NCI-H226 (cell line): ENCODE measurements at places on chromosomes 7 and 10.

GRCh38 chr7:99409192-99409572 lies 413 bp downstream of the BUD31 start:
- no peak for DNase-seq

DNA sequence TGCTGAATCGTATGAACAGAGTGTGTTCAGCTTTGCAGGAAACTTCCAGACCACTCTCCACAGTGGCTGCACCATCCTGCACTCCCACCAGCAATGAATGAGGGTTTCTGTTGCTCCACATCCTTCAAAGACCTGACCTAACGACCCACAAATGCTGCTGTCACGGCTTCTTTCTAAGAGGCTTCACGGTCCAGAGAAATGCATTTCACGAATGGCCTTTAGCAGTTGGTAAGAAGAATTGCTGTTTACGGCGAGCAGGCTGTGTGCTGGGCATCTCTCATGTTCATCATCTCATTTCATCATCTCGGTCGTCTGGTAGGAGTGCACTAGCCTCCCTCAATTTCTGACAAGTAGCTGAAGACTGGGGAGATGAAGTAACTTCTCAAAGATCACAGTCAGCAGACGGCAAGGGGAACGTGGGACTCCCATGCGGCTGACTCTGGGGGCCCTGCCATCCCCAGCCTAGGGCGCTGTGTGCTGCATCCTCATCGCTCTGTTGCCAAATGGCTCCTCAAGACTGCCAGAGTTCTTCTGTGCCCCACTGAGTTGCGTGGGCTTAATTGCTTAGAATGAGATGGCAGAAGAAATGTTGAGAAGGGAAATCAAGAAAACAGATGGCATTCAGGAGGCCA lies 72.9 kb downstream of the ADARB2 start:
- no peak for DNase-seq

DNA sequence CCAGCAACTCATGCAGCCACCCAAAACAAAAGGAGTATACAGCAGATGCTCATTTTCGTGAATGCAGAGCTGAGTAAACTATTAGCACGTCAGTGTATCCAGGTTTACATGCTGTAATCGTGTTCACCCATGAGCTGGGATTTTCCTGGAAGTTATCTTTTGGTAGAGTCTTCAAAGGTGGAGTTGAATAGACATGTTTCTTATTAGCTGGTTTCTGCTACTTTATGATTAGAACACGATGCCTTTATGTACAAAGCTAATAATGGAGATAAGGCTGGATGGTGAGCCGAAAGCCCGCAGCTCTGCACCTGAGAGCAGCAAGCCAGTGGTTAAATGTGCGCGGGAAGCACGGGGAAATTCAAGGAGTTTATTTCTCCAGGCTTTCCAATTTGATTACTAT lies 123.8 kb downstream of the ADARB2 start:
- no peak for DNase-seq

GRCh38 chr10:124894569-124895215 lies 47.2 kb upstream of the ZRANB1 start:
- DNase-seq, result no peak

- DNase-seq, result no peak
Observed at GRCh38 chr7:4687956-4688355, 5.9 kb downstream of the FOXK1 start.

GRCh38 chr10:116866987-116867595 lies 17.8 kb downstream of the ENO4 start:
- DNase-seq, result peak; percentile 24

GRCh38 chr7:127751490-127752448 lies 99.8 kb downstream of the SND1 start:
- peak; percentile 13 for DNase-seq

GRCh38 chr10:71854031-71854430 lies 3.0 kb upstream of the PSAP start:
- DNase-seq, result no peak

GRCh38 chr10:48509974-48510692 lies 94.7 kb downstream of the ARHGAP22 start:
- no peak for DNase-seq

- DNase-seq, result no peak
Observed at GRCh38 chr7:131302876-131303707, 24.6 kb upstream of the MKLN1 start.

DNA sequence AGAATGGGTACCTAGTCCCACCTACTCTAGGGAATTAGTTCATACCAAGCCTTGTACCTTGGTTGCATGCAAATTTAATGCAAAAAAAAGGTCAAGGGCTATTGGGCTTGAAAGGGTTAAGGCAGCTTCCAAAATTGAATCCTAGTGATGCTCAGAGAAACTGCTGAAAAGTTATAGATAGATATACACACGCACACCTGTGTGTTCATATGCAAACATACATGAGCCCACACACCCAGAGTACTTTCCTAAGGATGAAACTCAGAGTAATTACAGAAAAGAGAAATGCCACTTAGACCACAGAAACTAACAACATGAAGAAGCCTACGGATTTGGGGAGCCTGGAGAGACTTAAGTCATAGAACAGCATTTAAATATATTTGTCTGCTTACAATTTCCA lies 1.5 kb downstream of the SLC25A13 start:
- no peak for DNase-seq

DNA sequence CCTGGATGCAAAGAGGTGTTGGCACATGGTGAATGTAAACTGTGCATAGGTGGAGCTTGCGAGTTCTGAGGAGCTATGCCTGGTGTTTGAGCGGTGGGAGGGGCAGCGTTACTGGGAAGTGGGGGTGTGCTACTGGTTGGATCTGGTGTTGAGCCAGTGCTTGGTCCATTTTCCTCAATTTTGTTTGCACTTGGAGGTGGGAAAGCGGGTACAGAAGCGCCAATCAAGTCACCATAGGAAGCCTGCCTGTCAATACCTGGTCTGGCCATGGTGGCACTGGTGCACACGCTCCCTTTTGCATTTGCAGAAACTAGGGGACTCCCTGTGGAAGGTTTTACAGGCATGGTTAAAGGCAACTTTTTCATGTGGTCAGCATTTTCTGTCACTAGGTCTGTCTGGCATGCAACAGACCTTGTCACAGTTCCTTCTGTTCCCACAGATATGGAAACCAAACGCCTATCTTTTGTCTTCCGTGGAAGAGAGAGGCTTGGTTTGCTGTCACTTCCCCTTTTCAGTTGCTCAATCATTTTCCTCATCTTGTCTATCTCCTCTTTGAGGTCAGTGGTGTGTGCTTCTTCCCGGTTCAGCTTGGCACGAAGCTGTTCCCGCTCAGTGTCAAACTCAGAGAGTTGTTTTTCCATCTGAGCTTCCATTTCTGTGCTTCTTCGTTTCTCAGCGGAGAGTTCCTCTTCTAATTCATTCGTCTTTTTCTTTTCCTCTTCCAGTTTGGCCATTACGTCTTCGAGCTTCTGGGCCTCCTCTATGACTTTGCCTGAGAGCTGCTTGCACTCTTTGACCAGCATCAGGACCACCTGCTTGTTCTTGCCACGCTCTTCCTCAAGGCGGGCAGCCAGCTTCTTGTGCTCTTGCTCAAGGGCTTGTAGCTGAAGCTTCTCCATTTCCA lies 81.1 kb downstream of the CTTNBP2 start:
- no peak for DNase-seq

GRCh38 chr10:35448687-35449662 lies 112.7 kb downstream of the CCNY start:
- no peak for DNase-seq

DNA sequence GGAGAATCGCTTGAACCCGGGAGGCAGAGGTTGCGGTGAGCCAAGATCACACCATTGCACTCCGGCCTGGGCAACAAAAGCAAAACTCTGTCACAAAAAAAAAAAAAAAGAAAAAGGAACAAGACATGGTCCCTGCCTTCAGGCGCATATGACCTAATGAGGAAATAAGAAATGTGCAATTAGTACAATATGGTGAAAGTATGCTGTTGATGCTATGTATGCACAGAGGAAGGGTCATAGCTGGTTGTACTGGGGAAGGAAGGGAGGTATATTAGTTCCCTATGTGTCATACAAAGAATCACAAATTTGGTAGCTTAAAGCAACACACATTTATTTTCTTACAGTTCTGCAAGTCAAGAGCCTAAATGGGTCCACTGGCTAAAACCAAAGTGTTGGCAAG lies 97.8 kb upstream of the MPP7 start:
- DNase-seq, result no peak

- DNase-seq, result no peak
Observed at GRCh38 chr10:127392351-127393235, 156.5 kb upstream of the NPS start.

GRCh38 chr7:158013085-158013668 lies 574.4 kb downstream of the PTPRN2 start:
- DNase-seq, result no peak

DNA sequence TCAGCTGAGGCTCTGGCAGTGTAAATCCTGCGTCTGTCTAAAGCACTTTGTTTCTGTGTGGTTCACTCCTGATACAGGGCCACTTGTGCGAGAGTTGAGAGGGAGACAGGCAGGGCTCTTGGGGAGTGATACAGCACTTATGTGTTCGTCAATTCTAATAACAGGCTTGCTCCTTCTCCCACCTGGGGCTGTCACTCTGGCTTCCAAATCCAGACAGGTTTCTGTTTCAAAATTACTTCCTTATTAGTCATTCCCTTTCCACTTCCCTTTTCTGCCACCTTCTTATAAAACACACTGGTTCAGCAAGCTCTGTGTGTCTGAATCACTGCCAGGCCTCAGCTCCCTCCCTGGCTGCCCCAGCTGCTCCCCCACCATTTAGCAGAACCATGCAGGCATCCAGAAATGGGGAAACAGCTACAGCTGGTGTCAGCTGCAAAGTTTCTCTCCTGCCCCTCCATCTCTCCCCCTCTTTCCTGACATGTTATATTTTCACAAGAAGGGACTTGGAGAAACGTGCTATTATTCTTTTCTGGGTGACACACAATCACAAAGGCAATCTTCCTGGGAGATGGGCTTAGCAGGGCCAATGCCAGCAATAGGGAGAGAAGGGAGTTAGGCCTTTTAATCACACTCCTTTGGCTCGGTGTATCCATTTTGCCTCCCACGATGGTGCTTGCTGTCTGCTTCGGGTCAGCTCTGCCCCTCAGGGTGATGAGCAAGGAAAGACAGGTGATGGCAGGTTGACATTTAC lies 58.4 kb upstream of the ZNRF2 start:
- DNase-seq, result peak; percentile 93

- no peak for DNase-seq
Observed at GRCh38 chr7:18939771-18940592, 177.5 kb downstream of the TWIST1 start.

DNA sequence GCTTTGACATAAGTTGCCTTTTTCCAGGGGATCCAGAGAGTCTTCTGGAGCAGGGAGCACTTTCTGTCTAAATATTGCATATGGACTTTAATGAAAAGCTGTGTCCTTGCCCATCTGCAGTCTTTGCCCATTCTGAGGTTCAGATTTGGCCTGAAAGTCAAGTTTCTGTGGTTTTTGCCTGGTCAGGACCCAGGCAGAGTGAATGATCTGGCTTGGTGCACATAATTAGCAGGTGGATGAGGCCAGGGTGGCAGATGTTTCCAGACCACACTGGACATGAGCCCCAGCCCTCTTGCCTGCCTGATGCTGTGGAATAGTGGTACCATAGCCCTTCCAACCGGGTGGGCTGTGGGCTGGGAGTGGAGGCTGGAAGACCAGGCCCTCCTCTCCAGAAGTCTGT lies 11.0 kb downstream of the HECW1 start:
- no peak for DNase-seq

GRCh38 chr10:100894589-100895294 lies 18.0 kb upstream of the SLF2 start:
- no peak for DNase-seq

DNA sequence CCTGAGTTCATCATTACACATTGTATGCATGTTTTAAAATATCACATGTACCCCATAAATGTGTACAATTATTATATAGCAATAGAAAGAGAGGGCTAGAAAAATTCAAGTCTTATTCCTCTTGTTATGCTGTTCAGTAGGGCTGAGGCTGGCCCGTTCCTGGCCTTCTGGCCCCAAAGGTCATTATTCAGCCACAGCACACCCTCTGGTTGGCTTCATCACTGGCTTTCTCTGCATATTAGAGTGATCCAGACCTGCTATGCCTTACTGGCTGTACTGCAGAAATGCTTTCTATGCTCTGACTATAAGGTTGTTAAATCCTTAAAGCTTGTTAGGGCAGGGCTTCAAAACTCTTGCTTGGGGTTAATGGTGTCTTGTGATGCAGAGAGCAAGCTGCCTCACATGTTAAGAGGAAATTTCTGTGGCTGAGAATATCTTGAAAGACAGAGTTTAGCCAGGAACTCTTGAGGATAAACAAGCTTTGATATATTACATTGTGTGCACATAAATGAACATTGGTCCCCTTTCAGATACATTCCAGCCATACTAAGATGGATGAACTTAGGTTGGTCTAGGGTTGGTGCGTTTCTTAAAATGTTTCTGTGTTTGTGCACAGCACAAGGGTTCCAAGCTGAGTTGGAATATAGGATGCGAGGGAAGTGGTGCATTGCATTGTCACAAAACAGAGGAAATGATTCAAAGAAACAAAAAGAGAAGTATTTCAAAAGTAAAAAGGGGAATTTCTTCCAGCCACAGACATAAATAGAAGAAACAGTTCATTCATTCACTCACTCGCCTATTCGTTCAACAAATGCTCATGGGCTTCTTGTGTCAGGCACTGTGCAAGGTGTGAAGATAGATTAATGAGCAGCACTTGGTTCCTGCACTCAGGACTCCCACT lies 61.6 kb upstream of the WDR11 start:
- DNase-seq, result no peak

- DNase-seq, result no peak
Observed at GRCh38 chr10:79081353-79082034, 12.7 kb downstream of the ZMIZ1 start.

GRCh38 chr7:64916-65341 lies 127.4 kb upstream of the FAM20C start:
- no peak for DNase-seq

GRCh38 chr7:36597090-36597773 lies 127.1 kb downstream of the AOAH start:
- no peak for DNase-seq

- no peak for DNase-seq
Observed at GRCh38 chr10:33966946-33967345, 632.5 kb upstream of the NRP1 start.

DNA sequence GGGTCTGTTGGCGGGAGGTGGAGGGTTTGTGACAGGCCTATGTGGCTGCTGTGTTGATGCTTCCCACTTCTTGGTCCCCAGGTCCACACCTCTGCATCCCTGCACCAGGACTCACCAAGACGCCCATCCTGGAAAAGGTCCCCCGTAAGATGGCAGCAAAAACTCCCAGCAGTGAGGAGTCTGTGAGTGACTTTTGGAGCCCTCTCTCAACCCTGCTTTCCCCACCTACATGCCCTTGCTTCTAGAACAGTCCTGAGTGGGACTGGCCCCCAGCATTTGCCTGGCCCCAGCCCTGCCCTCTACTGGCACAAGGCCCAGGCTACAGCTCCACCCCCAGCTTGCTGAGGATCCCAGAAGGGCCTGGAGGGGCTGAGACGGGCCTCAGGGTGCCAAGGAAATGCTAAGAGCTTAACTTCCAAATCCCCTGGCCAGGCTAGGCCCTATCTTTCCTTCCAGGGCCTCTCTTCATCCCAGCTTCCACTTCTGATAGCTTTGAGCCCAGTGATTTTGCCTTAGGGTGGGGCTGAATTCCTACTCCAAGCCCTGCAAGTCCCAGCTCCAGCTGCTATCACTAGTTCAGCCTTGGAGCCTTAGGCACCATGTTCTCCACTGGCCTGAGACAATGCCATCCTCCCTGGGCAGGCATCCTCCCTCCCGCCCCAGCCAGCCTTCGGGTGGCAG lies 2.7 kb downstream of the CHAT start:
- no peak for DNase-seq
